ENCODE measurements at places on chromosomes 2 and 18. TPM values are rescaled to one million over a fixed set of nuclear protein-coding genes. Genes with fewer than 3 reads are reported as not detected.

DNA sequence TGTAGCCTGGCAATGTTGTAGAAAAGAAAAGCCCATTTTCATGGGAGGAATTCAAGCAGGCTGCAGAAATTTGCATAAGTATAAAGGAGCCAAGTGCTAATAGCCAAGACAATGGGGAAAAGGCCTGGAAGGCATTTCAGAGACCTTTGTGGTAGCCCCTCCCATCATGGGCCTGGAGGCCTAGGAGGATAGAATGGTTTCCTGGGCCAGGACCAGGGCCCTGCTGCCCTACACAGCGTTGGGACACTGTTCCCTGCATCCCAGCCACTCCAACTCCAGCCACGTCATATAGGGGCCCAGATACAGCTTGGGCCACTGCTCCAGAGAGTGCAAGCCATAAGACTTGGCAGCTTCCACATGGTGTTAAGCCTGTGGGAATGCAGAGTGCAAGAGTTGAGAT lies 8.1 kb upstream of the ZNF24 start:
- no peak for DNase-seq

DNA sequence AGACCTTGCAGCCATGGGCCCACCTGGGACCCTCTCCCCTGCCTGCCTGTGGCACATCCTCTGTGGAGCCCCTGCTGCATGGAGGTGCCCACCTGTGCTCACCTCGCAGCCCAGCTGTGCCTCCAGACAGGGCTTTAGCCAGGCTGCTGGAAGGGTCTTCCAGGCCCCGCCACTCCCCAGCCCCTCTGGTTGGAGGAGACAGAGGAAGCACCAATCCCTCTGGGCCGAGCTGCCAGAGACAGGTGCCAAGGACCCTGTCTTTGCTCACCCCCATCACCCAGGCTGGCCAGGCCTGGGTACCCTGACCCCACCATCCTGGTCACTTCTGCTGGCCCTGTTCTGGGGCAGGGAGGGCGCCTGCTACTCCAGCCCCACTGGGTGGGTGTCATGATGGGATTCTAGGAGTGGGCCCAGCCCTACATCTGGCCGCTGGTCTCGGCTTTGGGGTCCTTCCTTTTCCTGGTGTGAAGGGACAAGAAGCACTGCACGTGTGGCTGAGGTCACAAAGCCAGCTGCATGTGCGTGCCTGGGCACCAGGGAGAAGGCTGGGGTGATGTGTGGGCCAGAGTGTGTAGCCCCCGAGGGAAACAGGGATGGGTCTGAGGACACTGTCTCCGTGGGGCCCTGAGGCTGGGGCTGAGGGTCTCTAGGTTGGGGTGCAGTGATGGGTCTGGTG lies 9.3 kb upstream of the NEU4 start:
- no peak for DNase-seq

DNA sequence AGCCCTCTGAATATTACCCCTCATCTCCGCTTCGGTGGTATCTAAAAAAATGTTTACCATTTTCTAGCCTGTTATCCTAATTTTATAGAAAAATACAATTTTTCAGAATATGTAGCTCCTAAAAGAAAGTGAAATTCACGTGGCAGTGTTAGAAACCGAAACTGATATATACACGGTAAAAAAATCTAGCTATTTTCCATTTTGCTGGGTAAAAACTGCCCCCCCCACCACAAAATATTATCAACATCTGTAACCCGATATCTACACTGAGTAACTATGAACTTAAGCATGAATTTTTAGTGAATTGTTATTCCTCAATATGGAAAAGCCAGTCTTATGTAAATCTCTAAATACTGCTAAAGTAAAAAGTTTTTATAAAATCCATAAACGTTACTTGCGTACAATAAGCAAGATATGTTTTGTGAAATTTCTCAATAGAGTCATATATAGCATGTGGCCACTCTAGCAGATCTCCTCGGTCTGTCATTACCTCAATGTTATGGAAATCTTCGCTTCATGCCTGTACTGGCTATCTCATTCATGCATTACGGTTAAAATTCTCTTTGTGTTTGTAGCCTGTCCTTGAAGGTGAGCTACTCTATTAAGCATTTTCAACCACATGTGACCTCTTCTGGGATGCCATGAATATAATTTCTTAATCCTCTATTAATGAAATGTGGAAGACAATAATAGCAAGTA lies 524.2 kb downstream of the TRIB2 start:
- DNase-seq, result no peak

GRCh38 chr2:181499231-181499630 lies 42.0 kb downstream of the ITGA4 start:
- no peak for DNase-seq

DNA sequence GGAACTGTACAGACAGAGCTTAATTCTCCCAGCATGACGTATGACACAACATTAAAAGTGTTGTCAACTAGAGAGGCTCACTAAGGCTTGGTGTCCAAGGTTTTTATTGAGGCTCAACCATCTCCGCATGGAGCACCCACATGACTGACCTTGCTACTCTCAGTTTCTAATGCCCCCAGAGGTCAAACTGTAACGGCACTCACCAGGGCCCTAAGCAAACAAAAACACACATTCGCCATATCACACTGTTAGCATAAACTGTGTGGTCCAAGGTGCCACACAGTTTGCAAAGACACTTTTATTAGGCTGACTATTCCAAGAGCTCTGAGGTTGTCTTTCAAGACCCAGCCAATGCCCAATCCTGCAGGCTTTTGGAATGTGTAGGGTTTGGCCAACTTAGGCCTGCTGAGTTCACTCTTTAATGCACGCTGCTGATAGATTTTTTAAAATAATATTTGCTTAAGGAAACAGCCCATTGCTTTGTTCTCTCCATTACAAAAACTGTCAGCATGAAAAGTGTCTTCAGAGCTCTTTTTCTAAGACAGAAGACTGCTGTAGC lies 114.9 kb downstream of the DSC3 start:
- DNase-seq, result no peak

- no peak for DNase-seq
Measured at GRCh38 chr18:11872479-11873136, 21.4 kb downstream of the CHMP1B start.

GRCh38 chr18:23784832-23785245 lies 95.6 kb downstream of the LAMA3 start:
- no peak for DNase-seq

DNA sequence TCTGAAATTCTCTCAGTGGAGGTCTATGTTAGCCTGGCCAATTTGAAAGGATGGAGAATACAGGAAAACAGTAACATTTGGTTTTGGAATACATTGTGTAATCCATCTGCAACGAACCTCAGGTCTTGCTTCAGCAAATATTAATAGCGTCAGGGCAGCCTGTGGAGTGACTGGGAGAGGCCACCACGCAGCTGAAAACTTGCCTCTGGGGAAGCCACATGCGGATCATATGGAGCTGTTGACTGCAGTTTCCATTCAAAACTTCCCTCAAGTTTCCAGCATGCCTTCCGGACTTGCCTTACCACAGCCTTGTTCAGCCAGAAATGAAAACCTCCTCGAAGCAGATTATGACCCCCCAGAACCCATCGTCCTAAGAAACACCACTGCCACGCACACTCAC lies 25.7 kb downstream of the BCL11A start:
- DNase-seq, result no peak

- no peak for DNase-seq
Measured at GRCh38 chr2:228600265-228600664, 418.8 kb upstream of the SPHKAP start.

DNA sequence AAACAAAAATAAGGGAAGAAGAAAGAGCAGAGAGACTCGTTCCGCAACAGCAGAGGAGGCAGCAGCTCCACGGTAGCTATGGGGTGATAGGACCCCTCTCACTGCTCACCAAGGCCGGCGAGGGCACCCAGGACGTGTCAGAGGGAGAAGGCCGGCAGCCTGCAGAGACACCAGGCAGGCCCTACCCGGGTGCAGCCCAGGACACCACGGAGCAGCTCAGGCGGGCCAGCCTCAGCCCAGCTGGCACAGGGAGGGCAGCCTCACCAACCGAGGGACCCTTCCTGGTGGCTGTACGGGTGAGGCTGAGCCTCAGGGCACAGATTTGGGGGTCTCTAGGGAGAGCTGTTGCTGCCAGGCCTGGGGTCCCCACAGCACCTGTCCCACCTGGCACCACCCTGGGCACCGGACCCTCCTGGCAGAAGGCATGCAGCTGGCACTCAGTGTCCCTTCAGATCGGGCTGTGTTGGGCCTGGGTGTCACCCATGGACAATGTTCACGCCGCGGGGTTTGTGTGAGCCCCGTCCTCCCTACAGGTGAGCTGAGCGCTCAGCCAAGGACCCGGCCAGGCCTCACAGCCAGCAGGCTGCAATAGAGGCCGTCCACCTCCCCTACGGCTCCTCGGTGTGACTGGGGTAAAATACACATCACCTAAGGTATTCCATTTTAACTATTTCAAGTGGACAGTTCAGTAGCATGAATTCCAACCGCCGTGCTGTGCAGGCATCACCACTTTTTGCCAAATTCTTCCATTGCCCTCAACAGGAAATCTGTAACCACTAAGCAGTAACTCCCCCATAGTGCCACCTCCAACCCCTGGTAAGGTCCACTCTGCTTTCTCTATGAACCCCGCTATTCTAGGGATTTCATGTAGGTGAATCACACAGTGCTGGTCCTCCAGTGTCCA lies 21.6 kb downstream of the KCNG2 start:
- DNase-seq, result no peak

Gene ANKRD53
- 1.1 TPM for polyA plus RNA-seq

Gene DPYSL5
- 2.3 TPM for polyA plus RNA-seq

Gene IL36RN
- not detected for polyA plus RNA-seq
